ENCODE measurements at places on chromosomes 11 and 22.

GRCh38 chr11:62747475-62748160, 6.3 kb downstream of the ZBTB3 start:
- DNase-seq = no peak

- no peak for DNase-seq
Observed at GRCh38 chr22:44107340-44107739, 73.4 kb upstream of the PARVG start.

- no peak for DNase-seq
Observed at GRCh38 chr11:94678901-94679300, 89.3 kb upstream of the AMOTL1 start.

DNA sequence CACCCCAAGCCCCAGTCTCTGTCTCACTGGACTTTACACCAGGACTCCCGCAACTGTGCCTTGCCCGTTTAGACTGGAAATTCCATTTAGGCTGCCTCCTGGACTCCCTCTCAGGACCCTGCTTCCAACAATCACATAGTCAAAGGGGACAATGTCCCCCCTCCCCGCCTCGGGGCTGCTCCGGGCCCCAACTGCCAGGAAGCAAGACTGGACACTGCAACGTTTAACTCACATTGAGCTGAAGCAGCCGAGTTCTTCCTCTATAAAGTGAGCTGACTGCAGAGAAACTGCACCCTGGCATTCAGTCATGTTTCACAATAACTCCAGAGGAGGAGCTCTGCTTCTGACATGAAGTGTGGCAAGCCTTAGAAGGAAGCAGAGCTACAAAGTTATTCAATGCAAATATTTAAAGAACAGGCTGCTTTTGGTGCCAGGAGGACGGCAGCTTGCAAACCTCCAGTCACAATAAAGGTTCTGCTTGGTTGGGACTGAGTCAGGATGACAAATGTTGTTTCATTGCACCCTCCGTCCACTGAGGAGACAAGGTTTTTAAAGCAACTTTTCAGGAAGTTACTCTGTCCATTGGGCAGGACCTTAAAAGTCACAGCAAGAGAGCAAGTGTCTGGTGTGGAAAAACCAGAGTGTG, 19.9 kb downstream of the PACSIN2 start:
- DNase-seq = no peak

- no peak for DNase-seq
Observed at GRCh38 chr11:37786214-37786755, 1188.2 kb upstream of the RAG2 start.

GRCh38 chr11:9150926-9151325, 59.5 kb upstream of the SCUBE2 start:
- no peak for DNase-seq

GRCh38 chr11:6084587-6084986, 22.9 kb upstream of the OR56B4 start:
- no peak for DNase-seq

GRCh38 chr11:127191689-127192088, 191.1 kb upstream of the KIRREL3 start:
- no peak for DNase-seq

DNA sequence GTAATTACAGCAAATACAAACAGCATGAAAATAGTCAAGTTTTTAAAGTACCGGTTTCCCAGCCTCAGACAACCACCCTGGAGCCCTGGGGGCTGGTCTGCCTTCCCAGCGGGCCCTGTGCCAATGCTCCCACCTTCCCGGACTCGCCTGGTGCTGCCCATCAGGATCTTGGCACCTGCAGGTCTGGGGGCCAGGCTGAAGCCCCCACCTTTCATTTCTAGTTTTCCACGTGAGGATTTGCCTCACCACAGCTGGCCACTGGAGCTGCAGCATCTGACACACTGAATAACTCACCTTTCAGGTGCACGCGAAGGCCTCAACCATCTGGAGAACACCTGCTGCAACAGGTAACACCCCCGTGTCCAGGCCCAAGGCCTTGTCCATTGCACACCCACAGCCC, 108.7 kb upstream of the THY1 start:
- no peak for DNase-seq

DNA sequence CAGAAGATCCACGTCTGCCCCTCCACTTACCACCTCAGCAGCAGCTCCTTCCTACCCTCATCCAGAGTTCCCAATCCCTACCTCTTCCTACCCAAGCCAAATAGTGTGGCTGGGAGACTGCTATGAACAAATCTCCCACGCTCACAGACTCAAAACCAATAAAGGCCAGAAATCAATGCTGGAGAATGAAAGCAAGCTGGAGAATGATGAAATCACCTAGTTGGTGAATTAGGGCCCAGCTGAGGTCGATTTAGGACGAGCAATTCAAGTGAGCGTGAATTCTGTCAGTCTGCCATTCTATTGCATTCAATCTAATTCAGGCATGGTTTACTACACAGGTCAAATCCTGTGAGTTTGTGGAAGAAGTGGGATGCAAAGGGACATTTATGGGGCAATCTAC, 22.5 kb downstream of the COMMD9 start:
- DNase-seq = no peak

DNA sequence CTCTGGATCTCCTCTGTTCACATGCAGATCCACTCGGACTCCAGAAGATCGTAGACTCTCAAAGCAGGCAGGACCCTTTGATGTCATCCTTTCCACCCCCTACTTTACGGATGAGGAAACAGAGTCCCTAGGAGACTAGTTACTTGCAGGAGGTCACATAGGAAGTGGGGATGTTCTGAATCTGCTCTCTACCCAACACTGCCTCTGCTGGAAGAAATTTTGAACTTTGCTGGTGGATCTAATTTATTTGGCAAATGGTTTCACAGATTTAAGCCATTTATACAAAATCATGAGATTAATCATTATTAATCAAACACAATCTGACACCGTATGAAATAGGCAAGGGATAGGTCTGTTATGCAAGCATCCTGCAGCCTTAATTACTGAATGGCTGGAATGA, 55.0 kb upstream of the USP47 start:
- DNase-seq = no peak

DNA sequence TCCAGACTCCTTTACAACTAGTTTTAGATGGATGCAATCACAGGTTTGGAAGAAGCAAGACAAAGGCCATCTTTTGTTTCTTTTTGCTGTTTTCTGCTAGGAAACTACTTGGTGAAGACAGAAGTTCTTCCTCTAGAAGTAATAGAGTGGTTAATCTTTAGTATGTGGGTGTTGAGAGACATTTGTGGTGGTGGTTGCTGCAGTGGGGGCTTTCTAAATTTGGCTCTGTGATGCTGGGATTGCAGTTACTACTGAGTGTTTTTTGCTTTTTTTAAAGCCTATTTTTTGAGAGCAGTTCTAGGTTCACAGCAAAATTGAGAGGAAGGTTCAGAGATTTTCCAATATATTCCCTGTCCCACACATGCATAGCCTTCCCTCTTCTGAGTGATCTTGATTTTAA, 120.0 kb downstream of the AASDHPPT start:
- DNase-seq = no peak

DNA sequence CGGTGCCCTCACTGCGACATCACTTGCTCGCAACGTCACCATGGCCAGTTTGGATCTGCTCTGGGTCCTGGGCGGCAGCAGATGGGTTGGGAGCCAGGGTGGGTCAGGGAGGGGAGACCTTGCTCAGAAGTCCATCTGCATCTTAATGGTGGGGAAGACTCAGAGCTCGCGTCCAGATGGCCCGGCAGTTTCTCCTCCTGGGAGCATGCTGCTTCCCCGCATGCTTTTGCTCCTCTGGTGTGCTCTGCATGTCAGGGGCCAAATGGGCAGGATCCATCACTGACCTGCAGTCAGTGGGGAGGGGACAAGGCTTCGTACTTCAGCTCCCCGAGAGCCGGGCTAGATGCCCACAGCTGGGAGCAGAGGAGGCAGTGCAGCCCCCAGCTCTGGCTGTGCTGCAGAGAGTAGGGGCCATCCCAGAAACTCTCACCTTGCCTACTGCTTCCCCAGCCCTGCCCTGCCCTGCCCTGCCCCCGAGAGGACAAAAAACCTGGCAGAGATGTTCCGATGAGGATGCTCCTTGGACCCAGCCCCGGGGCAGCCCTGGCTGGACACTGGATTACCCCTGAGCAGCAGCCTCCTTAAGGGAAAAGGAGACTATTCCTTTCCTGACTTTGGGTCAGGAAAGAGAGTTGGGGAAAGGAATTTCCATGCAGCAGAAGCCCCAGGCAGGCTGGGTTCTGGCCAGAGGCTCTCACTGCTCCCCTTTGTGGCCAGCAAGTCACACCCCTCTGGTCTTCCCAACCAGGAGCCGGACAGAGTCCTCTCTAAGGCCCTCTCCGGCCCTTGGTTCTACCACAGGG, 149.9 kb downstream of the PKNOX2 start:
- DNase-seq = no peak

DNA sequence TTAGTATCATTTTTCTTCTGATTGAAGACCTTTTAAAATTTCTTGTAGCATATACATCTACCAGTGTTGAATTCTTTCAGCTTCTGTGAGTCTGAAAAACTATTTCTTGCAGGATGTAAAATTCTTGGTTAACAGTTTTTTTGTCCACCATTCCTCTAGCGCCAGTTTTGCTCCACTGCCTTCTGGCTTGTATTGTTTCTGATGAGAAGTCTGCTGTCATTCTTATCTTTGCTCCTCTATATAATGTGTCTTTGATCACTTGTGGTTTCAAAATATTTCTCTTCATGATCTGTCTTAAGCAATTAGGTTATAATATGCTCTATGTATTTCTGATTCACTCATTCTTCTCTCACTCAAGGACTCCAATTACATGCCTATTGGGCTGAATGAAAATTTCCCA, 152.3 kb downstream of the INSC start:
- DNase-seq = no peak

GRCh38 chr22:27329131-27329850, 472.3 kb downstream of the MN1 start:
- no peak for DNase-seq

DNA sequence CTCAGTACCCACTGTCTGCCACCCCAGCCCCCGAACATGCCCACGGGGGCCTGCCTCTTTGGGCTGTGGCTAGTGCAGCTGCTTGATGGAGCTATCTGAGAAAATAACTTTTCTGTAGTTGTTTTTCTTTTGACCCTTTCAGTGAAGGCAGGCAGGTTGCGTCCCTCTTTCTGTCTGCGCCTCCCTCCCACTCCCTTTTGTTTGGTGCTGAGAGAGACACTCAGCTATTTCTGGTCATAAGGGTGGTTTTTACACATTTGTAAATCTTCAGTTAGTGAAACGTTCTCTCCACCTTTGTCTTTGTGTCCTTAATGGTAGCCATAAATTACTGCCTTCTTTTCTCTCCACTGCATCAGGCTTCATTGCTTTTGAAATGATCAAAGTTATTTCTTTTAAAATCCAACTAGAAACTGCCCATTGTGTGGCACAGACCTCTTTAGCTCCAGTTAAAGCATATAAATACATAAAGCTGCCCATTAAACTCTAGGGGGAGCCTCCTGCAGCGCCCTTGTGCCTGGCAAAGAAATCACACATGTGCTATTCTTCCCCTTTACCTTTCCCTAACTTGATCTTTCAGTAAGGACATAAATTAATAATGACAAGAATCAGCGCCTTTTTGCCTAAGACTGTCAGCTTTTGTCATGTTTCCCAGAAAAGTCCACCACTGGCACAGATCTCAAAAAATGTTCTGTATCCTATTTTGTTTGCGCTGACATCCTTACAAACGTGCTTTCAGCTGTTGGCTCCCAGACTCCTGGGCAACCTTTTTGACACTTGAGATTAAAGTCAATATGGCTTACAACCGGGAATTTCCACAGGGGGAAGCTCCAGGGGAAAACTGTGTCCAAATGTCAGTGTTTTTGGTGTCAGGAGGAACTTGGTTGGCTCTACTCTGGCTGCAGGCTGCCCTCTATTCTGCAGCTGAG, 1.7 kb upstream of the SCUBE2 start:
- DNase-seq = no peak

GRCh38 chr22:46598737-46599424, 21.3 kb upstream of the GRAMD4 start:
- DNase-seq = no peak

DNA sequence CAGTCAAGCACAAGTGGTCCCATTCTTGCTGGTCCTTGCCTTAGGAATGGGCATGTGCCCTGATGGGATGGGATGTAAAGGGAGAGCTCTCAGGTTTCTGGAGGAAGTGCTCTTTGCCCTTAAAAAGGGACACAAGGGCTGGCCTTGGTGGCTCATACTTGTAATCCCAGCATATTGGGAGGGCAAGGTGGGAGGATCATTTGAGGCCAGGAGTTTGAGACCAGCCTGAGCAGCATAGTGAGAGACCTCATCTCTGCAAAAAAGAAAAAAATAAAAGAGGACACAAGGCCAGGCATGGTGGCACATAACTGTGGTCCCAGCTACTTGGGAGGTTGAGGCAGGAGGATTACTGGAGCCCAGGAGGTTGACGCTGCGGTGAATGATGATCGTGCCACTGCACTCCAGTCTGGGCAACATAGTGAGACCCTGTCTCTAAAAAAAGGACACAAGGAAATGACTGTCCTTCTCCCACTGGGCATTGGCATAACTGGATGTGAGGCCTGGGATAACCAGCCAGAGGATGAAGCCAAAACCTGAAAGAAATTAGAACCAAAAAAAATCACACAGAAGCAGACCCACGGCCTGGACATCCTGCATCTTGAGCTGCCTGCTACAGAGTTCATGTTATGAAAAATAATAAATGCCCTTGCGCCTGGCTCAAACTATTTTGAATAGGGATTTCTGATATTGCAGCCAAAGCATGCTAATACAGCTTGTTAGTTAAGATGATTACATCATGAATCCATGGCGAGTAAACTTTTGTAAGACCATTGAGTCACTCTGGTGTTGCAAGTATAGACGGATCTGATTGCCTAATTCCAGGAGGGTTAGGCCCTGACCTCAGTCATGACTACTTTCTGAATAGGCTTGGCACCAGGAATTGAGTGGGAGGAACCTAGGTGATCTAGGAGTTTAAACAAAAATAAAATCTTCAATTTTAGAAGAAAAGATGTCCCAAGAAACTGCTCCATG, 12.9 kb upstream of the CRKL start:
- DNase-seq = no peak

- no peak for DNase-seq
Observed at GRCh38 chr11:93741882-93742226, 382 bp downstream of the C11orf54 start.

DNA sequence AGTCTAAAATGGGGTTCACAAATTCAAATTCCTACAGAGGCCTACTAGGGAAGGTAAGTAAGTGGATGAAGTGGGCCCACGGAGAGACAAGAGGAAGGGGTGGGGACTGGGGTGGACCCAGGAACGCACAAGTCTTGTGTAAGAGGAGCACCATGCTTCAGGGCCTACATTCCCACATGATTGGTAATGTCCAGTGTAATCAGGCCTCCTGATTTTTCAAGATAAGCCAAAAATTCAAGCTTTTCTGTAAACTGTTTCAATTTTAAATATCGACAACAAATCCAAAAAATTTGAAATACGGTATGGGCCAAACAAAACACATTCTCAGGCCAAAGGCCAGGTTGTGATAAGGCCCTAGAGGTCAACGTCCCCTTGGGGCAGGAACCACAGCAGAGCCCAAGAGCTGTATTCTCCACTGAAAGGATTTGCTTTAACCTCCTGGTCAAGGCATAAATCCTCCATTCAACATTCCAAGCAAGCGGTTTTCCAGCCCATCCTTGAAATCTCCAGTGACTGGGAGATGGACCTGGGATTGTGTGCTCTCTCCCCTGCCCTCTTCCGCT, 116.4 kb downstream of the TRIM29 start:
- no peak for DNase-seq

Data from right kidney (tissue), 9 donors.